ENCODE measurements at places on chromosomes 13 and 19.
A peak's percentile ranks its signal among the peaks of the same experiment; 100 is the strongest.

GRCh38 chr13:78786459-78786858, 127.5 kb upstream of the OBI1 start:
- no peak for DNase-seq

DNA sequence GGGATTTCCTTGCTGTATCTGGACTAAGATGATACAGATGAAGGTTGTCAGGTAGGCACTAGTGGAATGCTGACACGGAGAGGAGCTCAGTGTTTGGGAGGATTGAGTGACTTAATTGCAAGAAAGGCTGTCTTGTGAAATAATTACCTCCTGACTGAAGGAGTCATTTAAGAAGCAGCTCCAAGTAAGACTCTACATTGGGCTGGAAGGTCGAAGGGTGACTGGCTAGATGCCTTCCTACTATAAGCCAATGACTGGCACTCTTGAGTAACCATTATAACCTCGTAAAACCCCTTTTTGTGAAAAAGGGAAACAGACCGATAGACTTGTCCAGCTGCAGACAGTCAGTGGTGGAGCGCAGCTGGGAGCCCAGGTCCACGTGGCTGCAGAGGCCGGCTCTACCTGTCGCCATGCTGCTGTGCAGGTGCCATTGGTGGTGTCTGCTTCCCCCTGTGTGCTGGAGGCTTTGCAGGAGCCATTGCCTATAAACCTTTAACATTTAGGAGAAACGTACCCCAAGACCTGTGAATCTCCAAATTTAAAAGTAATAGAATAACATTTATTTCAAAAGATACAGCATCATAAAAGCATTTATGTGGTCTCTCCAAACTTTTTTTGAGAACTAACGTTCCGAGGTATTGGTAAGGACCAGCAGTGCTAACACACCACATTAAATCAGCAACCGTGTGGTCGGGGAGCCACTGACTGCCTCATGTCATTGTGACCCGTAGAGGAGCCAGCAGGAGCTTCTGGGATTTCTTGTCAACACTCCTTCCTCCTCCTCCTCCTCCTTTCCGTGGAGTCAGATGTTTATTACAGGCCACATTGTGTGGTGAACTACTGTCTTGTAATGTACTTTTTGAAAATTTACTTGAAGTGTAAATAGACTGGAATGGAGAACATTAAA, 80.4 kb upstream of the TEX29 start:
- no peak for DNase-seq

- DNase-seq = no peak
These were observed 83.5 kb downstream of the COL4A2 start for GRCh38 chr13:110390567-110390966.

- DNase-seq = no peak
These were observed 1.9 kb downstream of the TSEN34 start for GRCh38 chr19:54193011-54193410.

DNA sequence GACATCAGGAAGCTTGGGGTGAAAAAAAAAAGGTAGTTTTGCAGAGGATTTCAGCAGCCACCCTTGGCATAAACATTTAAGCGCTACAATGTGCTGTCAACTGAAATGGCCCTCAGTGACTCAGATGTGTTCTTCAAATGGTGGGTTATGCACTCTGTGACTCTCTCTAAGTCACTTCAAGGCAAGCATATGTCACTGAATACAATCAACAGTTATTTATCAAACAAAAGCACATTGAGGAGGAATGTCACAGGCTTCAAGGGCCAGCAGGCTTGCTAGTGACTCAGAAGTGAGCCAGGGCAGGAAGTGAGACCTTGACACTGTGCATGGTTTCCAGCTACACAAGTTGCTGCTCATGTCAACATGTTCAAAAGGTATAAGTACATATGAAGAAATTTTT, 523.7 kb upstream of the HTR2A start:
- DNase-seq = no peak

- DNase-seq = no peak
These were observed 5.1 kb downstream of the CHERP start for GRCh38 chr19:16537111-16537510.

- peak; percentile 18 for DNase-seq
These were observed 21.7 kb upstream of the ZNF429 start for GRCh38 chr19:21483589-21484170.

DNA sequence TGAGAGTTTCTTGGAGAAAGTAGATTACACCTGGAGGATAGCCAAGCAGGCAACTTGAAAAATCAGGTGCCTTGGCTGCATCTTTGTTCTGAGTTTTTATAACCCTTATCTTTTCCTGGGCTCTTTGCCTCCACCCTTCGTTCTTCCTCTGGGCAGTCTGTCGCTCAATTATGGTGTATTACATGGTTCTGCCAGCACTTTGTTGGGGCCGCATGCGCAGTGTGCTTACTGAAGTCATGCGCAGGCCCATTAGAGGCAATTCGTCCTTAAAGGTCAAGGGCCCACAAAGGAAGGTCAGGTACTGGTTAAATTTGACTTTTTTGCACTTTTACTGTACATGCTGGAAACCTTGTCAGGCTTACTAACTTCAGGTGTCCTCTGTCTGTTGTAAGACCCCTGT, 761.9 kb upstream of the SLITRK5 start:
- no peak for DNase-seq

DNA sequence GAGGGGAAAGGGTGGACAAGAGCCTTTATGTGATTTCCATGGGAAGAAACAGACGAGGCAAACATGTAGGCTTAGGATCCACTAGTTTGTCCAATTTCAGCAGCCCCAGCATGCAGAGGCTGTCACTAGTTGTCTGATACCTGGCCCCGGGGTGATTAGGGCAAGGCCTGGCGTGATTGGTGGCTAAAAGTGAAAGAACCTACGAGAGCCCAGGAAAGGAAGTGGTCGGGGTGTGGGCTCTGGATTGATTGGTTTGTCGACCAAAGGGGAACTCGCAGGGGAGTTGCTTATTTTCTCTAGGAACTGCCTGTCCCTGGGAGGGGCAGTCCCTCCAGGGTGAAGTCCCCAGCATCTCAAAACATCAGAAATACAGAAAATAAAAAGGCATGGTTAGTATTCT, 64.2 kb upstream of the UQCRFS1 start:
- DNase-seq = peak; percentile 28

DNA sequence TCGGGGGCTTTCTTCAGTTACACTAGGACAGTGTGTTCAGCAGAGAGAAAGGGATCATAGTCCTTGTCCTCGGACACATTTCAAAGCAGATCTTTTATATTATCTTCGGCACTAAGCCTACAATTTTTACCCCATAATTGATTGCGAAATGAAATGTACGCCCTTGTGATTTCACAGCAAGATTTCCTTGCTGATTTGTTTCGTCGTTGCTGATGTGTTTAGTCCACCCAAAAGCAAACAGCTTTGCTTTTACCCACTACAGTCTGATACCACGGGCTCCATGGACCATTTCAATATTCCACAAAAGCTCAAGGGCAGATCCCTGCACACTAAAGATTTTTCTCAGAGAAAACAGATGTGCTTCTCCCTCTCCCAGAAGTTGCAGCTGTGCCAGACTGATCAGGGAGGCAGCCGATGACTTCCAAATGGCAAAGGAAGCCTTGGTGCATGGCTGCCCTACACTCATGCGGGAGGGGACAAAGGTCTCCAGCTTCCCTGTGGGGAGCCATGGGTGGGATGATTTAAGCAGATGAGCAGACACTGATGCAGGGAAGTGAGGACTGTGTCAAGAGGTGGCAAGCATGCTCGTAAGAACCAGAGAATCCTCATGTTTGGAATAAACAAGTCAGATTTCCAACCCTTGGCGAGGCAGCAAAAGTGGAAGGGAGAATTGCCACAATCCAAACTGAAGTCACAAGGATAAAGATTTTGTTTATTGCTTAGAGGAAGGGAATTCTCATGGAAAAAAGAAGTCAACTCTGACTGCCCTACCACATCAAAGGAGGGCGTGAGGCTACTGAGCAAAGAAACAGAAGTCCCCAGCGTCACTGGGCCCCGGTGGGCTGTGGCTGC, 81.1 kb downstream of the STK24 start:
- no peak for DNase-seq
